ENCODE measurements at places on chromosomes 3 and 15.
A peak's percentile ranks its signal among the peaks of the same experiment; 100 is the strongest.

- peak; percentile 21 for DNase-seq
Observed at GRCh38 chr3:114383875-114384557, 90.2 kb downstream of the TIGIT start.

DNA sequence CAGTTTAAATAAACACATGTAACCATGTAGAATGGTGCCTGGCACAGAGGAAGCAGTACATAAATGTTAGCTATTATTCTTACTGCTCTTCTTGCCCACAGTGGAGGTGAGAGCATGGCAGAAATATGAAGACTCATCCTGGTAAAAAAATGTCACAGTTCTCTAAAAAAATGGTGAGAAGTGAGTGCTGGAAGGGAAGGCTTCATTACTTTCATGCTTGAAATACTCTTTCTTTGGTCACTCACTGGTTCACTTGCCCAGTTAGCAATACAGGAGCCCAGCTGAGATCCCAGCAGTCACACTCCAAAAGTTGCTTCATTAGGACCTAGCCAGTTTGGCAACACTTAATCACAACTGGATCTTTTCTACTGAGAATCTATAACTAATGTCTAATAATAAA is 1017.2 kb downstream of the TUSC7 start:
- DNase-seq, result no peak

DNA sequence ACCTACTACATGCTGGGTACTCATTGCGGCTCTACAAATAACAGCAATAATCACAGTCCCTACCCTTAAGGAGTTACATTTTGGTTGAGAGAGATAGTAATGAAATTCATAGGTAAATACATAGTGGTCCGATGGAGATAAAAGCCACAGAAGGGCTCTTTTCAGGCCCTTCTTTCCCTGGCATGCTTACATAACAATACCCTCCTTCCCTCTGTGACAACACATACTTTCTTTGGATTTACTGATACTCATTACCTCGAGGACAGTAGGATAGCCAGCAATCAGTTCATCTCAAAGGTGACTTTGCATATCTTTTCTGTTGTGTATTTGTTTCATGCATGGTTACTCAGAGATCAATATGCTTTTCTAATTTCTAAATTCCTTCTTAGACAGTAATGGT is 54.5 kb downstream of the HSPBAP1 start:
- no peak for DNase-seq

DNA sequence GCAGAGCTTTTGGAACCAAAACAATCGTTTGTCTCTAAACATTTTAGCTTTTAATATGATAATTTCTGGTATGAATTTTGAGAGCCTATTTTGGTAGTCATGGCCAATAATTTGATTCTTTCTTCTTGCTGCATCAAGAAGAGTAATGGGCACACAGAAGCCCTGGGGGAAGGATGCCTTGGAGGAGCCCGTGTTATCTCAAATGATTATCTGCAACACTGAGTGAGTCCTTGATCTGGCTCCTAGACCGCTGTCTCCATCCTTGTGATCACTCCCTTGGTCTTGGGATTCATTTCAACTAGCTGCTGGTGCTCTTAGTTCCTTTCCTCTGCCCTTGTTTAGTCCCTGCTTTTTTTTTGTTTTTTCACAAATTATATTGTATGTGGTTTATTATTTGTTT is 77.9 kb upstream of the CCNL1 start:
- DNase-seq, result no peak

DNA sequence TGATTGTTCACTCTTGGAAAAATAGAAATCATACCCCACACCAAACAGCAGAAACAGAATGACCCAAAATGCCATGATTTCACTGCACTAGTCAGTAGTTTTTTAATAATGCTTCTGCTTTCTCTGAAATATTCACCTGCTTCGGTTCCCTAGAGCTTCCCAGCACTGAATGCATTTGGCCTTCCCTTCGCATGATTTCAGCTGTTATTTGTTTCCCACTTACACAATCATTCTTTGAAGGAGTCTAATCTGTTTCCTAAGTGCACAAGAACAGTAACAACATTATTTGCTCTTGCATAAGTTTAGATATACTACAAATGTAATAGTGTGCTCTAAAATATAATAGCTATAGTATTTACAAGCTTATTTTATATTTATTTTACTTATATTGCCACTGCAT is 178.7 kb downstream of the STAC start:
- DNase-seq, result no peak

GRCh38 chr3:169966951-169967915 is 626 bp downstream of the SEC62 start:
- DNase-seq, result no peak

- DNase-seq, result no peak
Observed at GRCh38 chr15:41160639-41161315, 44.7 kb upstream of the INO80 start.

- no peak for DNase-seq
Observed at GRCh38 chr3:40780925-40781406, 256.2 kb downstream of the ZNF621 start.

Data from T-helper 1 cell (primary cell).